ENCODE measurements at places on chromosomes 5 and 9.

DNA sequence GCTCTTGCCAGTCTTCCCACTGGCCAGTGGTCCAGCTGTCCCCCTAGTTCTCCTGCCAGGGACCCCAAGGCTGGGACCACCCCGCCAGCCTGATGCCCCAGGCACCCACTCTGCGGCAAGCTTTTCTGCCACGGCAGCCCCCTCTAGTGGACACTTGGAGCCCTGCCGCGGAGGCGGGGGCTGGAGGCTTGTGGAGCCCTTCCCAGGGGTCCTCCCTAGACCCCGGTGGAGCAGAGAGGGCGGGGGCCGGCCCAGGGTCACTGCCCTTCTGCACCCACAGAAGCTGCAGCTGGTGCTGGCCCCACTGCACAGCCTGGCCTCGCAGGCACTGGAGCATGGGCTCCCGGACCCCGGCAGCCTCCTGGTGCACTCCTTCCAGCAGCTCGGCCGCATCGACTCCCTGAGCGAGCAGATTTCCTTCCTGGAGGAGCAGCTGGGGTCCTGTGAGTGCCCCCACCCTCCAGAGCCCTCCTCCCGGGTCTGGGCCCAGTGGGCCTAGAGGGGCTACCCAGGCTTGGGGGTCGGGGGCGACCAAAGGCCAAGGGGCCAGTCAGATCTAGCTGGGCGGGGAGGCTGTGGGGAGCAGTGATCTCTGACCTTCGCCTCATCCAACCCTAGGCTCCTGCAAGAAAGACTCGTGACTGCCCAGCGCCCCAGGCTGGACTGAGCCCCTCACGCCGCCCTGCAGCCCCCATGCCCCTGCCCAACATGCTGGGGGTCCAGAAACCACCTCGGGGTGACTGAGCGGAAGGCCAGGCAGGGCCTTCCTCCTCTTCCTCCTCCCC is 9.1 kb downstream of the EGFL7 start:
- DNase-seq = no peak

- peak; percentile 67 for DNase-seq
Measured at GRCh38 chr9:109107402-109108240, 12.1 kb downstream of the TMEM245 start.

GRCh38 chr5:103218164-103218563 is 40.4 kb upstream of the MACIR start:
- no peak for DNase-seq

DNA sequence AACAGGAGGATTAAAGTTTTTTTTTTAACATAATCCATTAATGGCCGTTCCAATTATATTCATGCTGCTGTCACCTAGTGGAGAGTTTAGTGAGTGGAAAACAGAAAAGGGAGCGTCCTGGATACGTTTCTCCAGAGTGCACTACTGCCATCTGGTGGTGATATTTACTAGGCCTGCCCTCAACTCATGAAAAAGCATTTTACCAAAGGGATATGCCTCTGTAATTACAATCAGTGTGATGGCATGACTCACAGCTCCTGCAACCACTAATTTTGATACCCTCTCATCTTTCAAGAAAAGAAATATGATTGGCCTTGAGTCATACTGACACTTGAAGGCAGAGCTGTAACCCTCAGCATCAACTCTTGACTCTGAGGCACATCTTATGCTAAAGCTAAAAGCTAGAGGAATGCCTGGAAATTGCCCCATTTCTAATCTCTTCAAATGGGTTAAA is 20.1 kb downstream of the MINAR2 start:
- DNase-seq = peak; percentile 92

- no peak for DNase-seq
Measured at GRCh38 chr9:132049323-132049882, 30.3 kb downstream of the MED27 start.

GRCh38 chr5:36887532-36887931 is 11.0 kb downstream of the NIPBL start:
- DNase-seq = no peak

- DNase-seq = no peak
Measured at GRCh38 chr9:110072597-110073355, 135.2 kb downstream of the C9orf152 start.

DNA sequence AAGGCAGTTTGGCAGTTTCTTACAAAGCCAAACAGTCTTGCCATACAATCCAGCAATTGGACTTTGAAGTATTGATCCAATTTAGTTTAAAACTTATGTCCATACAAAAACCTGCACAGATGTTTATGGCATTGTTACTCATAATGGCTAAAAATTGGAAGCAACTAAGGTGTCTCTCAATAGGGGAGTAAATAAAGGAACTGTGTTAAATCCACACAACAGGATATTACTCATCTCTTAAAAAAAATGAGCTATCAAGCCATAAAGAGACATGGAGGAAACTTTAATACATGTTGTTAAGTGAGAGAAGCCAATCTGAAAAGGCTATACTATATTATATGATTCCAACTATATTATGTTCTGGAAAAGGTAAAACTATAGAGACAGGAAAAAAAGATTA is 313.6 kb upstream of the CD180 start:
- DNase-seq = no peak

- DNase-seq = no peak
Measured at GRCh38 chr9:80691229-80691628, 998.1 kb downstream of the TLE1 start.

DNA sequence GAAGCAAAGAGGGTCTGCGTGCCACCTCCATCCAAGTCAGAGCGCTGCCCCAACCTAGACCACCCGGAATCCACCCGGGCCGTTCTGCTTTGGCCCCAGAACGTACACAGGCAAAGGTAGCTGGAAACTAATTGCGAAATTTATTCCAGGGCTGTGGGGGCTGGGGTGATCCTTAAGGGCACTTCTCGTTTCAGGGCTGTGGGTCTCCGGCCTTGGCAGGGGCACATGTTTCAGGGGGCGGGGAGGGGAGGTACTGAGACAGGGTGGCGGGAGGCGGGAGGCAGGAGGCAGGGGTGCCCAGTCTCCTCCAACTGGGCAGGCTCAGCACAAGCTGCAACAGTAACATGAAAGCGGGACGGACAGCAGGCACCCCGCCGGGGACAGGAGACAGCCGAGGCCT is 26.1 kb downstream of the NR5A1 start:
- DNase-seq = no peak

GRCh38 chr9:114229295-114229694 is 74.0 kb downstream of the COL27A1 start:
- DNase-seq = no peak

DNA sequence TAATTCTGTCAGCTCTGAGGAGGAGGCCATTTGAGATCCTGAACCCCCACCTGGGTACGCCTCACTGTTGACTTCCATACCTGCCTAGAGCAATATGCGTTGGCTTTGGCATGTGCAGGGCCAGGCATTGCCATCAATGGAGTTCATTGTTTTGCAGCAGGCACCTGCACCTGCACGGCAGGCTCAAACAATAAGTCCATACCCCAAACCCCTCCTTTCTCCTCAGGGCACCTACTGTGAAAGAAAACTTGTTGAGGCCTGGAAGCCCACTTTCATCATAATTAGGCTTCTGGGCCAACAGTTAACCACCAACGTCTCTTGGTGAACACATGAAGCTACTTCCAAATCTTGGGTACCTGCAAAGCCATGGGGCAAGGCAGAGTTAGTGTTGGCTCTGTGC is 238.7 kb downstream of the NFIB start:
- DNase-seq = no peak

- no peak for DNase-seq
Measured at GRCh38 chr9:121718084-121718483, 66.7 kb downstream of the DAB2IP start.

GRCh38 chr9:93937193-93937592 is 18.0 kb downstream of the BARX1 start:
- no peak for DNase-seq

DNA sequence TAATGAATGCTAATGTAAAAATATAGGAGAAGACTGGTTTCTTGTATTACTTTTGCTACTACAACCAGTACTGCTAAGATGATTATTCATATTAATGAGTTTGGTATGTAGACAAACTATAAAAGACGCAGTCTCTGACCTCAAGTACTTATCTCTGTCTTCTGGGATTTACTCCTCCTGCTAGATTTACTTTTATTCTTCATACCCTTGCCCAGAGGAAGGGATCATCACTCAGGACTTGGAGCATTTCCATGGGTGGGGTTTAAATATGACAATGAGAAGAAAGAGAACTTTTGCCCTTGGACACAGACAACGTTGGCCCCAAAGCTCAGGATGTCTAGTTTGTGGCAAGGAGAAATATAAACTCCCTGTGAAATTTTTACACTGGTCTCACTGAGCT is 126.1 kb downstream of the BNC2 start:
- no peak for DNase-seq

DNA sequence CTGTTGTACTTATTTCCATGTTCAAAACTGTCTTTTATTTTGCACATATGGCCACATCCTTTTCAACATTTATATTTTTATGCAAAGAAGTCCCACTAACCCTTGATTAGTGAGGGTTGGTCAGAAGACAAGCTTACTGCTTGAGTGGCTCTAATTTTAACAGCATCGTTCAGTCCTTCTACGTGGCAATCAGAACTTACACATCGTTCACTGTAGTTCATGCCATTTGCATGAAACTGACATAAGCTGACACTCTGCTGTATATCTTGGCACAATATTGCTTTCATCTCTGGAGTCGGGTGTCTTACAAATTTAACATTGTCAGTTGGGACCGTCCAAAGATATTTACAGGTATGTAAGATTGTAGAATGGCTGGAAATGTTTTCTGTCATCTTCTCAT is 50.6 kb downstream of the MARCHF11 start:
- no peak for DNase-seq

- DNase-seq = no peak
Measured at GRCh38 chr9:708182-708550, 133.3 kb upstream of the DMRT1 start.

DNA sequence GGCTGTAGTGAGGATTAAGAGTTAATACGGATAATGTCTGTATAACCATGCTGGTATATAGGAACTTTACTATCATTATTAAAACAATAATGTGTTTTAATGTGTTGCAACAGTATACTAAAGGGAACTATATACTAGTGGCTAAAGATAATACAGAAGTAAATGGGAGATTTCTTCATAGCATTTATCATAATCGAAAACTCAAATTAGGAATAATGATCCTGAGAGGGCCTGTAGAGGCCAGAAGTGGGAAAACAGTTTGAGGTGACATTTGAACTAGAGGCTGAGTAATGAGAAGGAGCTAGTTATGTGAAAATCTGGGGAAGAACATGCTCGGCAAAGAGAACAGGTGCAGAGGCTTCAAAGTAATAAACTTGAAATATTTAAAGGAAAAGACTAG is 2.9 kb downstream of the TCERG1 start:
- DNase-seq = no peak

DNA sequence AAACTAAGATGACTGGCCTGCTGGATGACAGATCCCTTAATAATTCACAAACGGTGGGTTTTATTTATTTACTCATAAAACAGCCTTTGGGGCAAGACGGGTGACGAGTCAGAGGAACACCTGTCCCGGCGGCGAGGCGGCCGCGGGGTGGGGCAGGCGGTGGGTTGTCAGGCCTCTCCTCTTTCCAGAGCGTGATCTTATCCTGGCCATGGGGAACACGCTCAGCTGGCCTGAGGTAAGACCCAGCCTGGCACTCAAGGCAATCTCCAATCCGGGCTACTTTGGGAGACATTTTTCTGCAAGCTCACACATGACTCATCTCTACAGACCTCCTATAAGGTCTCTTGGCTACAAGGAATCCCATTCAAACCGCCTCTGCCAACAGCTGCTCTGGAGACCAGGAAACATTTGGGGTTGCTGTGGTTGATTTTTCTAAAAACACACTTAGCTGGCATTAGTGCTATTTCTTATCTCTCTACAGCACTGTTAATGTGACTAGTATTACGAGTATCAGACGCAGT is 6.3 kb downstream of the RAPGEF1 start:
- peak; percentile 88 for DNase-seq

DNA sequence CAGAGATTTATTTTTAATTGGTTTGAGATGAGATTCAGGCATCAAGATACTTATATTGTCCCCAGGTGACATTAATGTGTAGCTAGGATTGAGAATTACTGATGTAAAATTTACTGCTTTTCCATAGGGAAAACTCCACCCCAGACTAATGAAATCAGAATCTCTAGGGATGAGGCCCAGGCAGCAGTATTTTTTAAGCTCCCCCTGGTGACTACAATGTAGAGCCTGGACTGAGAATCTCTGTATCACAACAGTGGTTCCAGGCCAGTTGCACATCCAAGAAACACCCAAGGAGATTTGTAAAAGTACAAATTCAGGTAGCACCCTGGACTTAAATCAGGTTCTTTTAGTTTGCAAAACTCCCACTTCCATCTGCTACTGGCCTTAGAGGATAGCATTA is 185.7 kb downstream of the MARCHF11 start:
- no peak for DNase-seq

DNA sequence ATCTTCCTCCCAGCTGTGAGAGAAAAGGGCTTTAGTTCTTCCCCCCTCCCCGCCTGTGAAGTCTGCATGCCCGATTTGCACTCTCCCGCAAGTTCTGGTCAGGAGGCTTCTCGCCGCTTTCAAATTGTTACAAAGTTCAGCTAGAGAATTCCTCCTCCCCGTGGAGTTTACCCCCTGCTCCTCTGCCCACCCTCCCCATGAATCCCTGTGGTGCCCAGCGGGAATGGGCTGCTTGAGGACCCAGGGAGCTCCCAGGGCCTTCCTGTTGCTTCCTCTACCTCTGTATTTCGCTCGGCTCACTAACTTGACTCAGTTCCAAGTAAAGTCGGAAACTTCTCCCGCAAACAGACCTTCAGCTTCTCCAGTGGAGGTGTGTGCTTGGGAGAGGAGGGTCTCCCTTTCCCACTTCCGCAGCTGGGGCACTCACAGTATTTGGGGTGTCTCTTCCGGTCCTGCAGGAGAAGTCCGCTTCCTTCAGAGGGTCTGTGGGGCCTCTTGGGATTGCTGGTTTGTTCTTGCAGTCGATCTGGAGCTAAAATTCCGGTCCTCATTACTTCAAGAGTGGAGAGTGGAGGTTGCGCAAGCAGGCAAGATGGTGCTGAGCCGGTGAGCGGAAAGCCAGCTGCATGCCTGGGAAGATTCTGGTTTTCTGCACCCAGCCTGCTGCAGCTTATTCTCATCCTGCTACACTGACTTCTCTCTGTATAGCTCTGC is 97.8 kb downstream of the ADAMTS12 start:
- DNase-seq = no peak

DNA sequence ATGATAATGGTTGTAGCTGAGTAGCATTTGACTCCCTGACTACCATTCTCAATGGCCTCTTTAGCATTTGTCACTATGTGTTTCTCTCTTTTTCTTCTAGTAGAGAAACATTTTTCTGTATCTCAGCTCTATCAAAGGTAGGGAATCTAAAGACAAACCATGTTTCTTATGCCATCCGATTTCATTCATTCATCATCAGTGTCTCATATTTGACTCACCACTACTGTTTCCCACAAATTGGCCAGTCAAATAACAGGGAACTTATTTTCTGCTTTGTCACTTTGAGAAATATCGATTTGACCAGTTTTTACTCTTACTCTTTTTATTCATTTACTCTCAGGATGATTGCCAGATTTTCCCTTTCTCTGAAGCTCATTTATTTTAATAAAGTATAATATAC is 282.3 kb downstream of the TMEM167A start:
- DNase-seq = no peak

DNA sequence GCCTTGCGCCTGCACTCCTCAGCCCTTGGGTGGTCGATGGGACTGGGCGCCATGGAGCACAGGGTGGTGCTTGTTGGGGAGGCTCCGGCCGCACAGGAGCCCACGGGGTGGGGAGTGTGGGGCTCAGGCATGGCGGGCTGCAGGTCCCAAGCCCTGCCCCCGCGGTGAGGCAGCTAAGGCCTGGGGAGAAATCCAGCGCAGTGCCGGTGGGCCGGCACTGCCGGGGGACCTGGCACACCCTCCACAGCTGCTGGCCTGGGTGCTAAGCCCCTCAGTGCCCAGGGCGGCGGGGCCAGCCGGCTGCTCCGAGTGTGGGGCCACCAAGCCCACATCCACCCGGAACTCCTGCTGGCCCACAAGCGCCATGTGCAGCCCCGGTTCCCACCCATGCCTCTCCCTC is 358.8 kb upstream of the RIOK2 start:
- DNase-seq = no peak
